Nephron progenitor cell (in vitro differentiated cells): ENCODE measurements at places on chromosomes 13 and 19.

GRCh38 chr13:109243311-109243951 lies 543.0 kb downstream of the IRS2 start:
- H3K4me3 ChIP-seq: no peak overlapping the region
- H3K27ac ChIP-seq: no peak overlapping the region
- H3K27me3 ChIP-seq: peaks cover 3% of the 10 kb centered on the region

DNA sequence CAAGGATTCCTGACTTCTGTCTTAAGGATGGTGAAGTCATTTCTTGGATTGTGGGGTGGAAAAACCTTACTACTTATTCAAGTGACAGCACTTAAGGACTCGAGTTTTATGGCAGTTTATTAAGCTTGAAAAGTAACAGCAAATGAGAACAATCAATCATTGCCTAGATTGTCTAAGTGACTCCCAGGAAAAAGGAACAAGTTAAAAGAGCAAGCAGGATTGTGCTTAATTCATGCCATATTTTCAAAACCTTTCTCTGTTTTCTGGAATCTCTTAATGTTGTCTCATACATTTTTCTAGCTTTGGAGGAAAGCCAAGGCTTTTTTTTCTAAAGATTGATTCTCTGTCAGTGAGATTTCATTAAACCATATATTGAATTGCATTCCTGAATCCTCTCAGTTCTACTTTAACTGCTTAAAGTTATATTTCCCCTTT lies 236.2 kb upstream of the HTR2A start:
- no peak overlapping the region for H3K27ac ChIP-seq
- no peak for DNase-seq
- no peaks in the 10 kb centered on the region for H3K27me3 ChIP-seq
- H3K4me1 ChIP-seq: peaks cover 62% of the 10 kb centered on the region

DNA sequence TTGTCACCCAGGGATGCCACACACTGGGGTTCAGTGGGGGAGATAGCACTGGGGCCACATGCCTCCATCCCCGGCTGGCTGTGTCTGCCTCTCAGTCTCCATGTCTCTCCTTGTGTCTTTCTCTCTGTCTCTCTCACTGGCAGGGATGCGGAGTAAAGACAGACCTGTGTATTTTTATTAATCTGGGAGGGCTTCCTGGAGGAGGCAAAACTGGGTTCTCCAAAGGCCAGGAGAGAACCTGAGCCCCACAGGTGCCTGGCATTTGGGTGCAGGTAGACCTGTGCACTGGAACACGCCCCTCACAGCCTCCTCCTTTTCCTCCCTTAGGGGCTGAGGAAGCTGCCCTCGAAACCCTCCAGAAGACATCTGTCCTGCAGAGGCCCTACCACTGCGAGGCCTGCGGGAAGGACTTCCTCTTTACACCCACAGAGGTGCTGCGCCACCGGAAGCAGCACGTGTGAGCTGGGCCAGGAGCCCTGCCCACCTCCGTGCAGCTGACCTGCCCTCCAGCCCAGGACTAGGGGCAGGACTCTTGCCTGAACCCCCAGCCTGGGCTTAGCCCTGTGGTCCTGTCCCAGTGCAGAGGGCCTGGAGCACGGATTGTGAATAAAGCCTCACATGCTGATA lies 32.7 kb downstream of the DHX34 start:
- no peak for DNase-seq
- H3K36me3 ChIP-seq: peaks cover 23% of the 10 kb centered on the region

GRCh38 chr13:112182251-112182650 lies 115.3 kb downstream of the SOX1 start:
- no peak overlapping the region for H3K4me3 ChIP-seq
- no peak overlapping the region for H3K27ac ChIP-seq
- H3K27me3 ChIP-seq: peaks cover 30% of the 10 kb centered on the region
- peaks cover 13% of the 10 kb centered on the region for H3K4me1 ChIP-seq

DNA sequence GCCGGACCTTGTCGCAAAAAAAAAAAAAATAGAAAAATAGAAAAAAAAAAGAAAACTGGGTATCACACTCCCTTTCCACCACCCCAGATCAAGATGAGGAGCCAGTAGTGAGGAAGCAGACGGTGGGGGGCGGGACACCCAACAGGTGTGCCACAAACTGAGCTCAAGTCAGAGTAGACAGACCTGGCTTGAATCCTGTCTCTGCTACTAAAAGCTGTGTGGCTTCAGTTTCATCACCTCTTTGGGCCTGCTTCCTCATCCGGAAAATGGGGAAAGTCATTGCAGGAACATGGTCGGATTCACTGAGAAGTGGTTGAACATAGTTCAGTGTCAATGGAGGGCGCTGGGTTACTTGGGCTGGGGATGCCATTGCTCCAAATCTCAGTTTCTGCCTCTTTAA lies 2.9 kb downstream of the HIF3A start:
- H3K4me1 ChIP-seq: peaks cover 53% of the 10 kb centered on the region
- H3K4me3 ChIP-seq: no peak overlapping the region
- DNase-seq: no peak
- H3K36me3 ChIP-seq: peaks cover 7% of the 10 kb centered on the region

- H3K27me3 ChIP-seq: peaks cover 12% of the 10 kb centered on the region
- no peak overlapping the region for H3K27ac ChIP-seq
- no peak for DNase-seq
- H3K4me3 ChIP-seq: no peak overlapping the region
Measured at GRCh38 chr19:6826281-6826920, 53.9 kb downstream of the VAV1 start.

GRCh38 chr19:676339-677105 lies at the start of gene FSTL3:
FSTL3 (plus strand) TSS chr19:676392; CDS start chr19:676424, 32 bp downstream.
- no peaks in the 10 kb centered on the region for H3K36me3 ChIP-seq
- H3K4me1 ChIP-seq: peaks cover 20% of the 10 kb centered on the region
- H3K27me3 ChIP-seq: peaks cover 22% of the 10 kb centered on the region
- peak; percentile 54 for DNase-seq
- peak within 1 kb of the TSS; percentile 62 for H3K4me3 ChIP-seq
- H3K27ac ChIP-seq: no peak within 1 kb of the TSS

DNA sequence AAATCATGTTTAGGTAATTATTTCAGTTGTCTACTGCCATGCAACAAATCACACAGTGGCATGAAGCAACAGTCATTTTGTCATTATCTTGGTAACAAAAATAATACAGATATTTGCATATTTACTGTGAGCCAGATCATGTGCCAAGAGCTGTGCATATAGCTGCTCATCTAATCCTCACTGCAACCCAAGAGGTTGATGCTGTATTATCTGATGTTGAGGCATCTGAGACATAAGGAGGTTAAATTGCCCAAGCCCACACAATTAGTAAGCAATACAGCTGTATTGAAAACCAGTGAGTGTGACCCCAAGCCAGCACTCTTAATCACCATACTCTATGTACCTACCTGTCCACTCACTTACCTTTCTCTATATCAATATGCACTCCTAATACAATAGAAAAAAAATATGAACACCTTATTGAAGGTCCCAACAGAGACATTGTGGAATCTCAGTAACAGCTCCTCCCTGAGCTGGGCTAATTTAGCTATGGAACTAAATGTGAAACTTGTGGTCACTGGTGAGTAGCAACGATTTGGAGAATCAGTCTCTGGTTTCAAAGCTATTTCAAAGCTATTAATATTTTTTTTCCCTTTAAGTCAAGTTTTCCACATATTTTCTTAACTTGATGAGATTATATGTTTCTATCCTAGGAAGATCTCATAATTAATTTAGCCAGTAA lies 185.2 kb downstream of the KLF12 start:
- H3K27ac ChIP-seq: no peak overlapping the region
- H3K27me3 ChIP-seq: no peaks in the 10 kb centered on the region
- H3K4me3 ChIP-seq: no peak overlapping the region
- DNase-seq: no peak

DNA sequence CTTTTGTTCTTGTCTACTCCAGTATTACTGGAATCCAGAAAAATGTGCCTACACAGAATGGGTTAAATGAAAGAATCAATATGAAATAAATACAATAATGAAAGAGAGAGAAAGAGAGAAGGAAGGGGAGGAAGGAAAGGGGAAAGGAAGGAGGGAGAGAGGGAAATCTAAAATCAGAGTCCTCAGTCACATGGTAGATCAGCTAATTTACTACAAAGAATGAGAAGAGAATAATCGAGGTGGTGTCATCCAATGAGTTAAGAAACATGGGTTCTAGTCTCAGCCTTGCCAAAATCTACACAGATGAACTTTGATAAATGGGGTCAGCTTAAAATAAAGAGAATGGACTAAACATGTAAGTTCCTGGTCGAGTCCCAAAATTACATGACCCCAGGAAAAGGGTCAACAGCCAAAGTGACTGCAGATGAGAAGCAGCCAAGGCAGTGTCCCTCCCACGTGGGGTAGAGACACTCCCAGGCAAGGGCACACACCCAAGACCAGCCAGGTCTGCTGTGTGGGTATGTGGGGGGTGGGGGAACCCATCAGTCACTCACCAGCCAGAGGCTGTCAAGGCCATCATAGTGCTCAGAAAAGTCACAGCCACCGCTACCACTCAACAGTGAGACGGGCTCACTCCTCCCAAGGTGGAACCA lies 103.6 kb downstream of the STK24 start:
- H3K27ac ChIP-seq: peak overlapping the region; percentile 88
- H3K27me3 ChIP-seq: no peaks in the 10 kb centered on the region
- H3K4me1 ChIP-seq: peaks cover 70% of the 10 kb centered on the region
- peaks cover 40% of the 10 kb centered on the region for H3K36me3 ChIP-seq
- no peak for DNase-seq

DNA sequence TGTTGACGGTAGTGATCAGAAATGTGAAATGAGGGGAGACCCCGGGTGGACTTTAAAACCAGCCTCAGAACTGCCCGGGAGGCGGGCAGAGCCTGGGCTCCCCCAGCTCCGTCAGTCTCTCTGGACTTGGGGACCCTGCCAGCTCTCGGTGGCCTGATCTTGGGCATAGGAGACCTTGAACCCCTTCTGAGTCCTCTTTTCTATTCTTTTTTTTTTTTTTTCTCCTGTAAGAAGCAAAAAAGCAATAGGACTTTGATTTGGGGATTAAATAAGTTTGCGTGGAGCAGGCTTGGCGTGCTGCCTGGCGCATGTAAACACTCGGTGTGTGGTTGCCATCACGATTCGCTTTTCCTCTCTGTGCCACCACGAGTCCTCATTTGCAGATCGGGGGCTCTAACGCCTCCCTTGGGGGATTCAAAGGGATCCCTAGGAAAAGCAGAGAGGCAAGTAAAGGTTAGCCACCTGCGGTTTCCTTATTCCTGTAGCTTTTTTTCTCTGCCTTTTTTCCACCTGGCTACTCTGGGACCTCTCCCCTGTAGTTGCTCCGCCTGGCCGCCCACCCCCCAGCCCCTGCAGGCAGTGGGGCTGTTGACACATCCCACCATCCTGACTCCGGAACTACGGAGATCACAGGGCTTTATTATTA lies 1.3 kb downstream of the SAFB start:
- peaks cover 55% of the 10 kb centered on the region for H3K36me3 ChIP-seq
- peak; percentile 30 for DNase-seq
- peaks cover 11% of the 10 kb centered on the region for H3K27me3 ChIP-seq
- H3K4me3 ChIP-seq: peak overlapping the region; percentile 100
- peaks cover 70% of the 10 kb centered on the region for H3K4me1 ChIP-seq

GRCh38 chr13:85508683-85509329 lies 290.4 kb downstream of the SLITRK6 start:
- H3K4me1 ChIP-seq: peaks cover 8% of the 10 kb centered on the region
- no peaks in the 10 kb centered on the region for H3K27me3 ChIP-seq
- DNase-seq: no peak
- no peaks in the 10 kb centered on the region for H3K36me3 ChIP-seq

GRCh38 chr13:110978390-110978789 lies 63.5 kb upstream of the ANKRD10 start:
- peaks cover 5% of the 10 kb centered on the region for H3K4me1 ChIP-seq
- DNase-seq: no peak
- H3K27ac ChIP-seq: no peak overlapping the region
- H3K27me3 ChIP-seq: peaks cover 24% of the 10 kb centered on the region

DNA sequence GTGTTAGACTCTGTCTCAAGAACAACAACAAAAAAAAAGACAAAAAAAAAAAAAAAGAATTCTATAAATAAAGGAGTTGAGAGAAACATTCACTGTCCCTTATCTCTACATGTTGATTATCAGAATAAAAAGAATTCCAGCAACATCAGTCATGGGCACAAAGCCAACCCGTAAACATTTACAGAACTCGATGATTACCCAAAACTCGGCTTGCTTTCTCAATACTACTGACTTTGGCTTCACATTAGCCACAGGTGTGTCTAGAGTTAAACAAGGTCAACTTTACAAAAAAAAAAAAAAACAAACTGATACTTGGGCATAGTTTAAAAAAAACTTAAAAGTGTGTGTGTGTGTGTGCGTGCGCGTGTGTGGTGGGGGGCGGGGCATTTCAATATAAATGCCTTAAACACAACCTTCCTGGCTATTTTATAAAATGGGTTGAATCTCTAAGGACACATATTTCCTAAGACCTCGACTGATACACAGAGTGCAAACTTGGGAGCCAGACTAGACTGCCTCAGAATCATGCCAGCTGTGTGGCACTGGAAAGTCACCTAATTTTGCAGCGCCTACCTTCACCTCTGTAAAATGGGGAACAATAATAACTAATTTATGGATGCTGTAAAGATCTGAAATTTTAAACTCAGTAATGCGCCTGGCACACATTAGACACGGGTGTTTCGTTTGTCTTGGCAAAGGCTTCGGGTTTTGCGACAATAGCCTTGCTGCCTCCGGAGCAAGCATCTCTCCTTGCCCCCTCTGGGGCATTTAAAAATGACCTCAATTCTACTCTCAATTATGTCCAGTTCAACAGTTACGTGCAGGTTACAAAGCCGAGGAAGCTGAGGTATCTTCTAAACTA lies 922 bp downstream of the EBPL start:
- no peak for DNase-seq
- H3K27me3 ChIP-seq: no peaks in the 10 kb centered on the region
- peaks cover 25% of the 10 kb centered on the region for H3K4me1 ChIP-seq

DNA sequence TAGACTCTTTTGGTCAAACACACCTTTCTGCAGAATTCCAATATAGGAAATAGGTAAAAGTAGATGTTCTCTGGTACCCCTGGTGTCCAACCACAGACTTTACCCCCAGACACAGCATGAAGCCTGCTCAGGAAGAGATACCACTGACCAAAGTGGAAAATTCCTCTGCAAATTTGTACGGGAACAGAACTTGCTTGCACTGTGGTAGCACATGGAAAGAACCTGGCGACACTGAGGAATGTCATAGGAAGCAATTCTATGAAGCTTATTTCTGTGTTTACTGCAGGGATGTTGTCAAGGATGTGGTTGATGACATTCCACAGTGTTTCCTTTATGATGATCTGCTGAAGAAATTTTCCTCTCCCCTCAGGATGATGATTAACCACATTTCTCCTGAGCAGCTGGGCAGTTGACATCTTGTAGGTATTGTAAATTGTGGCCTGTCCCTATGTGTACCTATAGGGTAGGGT lies 48.9 kb upstream of the TNFSF11 start:
- peaks cover 11% of the 10 kb centered on the region for H3K4me1 ChIP-seq
- no peaks in the 10 kb centered on the region for H3K27me3 ChIP-seq
- H3K4me3 ChIP-seq: no peak overlapping the region
- no peak for DNase-seq
- peaks cover 7% of the 10 kb centered on the region for H3K36me3 ChIP-seq
